Stimulated activated CD4-positive, alpha-beta T cell treated with anti-CD3 and anti-CD28 coated beads, Interleukin-15, amount 100 ng/mL, for 48 hours (primary cell): ENCODE measurements at places on chromosomes 2 and 18.

DNA sequence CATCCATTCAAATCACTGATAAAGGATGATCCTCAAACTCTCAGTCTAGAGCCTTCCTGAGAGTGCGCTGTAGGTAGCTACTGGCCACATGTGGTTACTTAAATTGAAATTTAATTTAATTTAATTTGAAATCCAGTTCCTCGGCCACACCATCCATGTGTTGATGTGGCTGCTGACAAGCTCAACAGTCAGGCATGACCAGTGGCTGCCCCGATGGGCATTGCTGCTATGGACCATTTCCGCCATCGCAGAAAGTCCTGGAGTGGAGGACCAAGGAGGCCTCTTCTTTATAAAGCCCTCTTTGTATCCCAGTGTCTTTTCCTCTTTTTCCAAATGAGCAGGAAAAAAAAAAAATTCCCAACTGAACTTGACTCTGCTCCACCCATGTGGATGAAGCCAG is 100.6 kb downstream of the HDAC4 start:
- DNase-seq: no peak

DNA sequence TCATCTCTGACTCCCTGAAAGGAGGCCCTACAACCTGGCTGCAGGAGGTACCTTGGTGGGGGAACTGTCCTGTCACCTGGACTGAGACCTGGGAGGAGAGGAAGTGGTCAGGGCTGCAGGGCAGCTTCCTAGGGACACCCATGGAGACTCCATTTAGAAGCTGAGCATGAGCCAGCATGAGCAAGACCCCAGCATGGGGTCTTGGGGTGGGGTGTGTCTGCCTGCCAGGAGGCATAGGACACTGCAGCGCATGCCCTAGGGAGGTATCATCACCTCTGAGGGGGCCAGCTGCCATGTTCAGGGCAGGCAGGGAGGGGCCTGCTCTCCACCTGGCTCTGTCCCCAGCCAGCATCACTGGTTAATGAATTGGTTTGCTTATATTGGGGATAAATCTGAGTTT is 249.7 kb downstream of the CELF4 start:
- no peak for DNase-seq

DNA sequence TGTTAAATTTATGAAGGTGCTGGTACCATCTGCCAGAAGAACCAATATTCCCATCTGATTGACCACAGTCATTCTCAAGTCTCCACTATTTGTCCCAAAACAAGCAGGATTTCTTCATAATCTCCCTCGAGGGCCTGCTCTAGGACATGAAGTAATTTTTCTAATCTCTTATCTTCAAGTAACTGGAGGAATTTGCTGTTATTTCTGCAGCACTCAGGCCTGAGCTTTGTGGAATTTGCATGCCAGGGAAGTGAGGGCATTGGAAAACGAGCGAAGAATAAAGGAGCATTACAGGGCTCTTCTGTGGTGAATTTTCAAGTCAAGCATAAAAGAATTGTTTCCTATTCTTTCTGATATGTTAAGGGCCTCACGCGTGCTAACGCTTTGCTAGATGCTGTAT is 161.2 kb upstream of the EPAS1 start:
- DNase-seq: no peak

DNA sequence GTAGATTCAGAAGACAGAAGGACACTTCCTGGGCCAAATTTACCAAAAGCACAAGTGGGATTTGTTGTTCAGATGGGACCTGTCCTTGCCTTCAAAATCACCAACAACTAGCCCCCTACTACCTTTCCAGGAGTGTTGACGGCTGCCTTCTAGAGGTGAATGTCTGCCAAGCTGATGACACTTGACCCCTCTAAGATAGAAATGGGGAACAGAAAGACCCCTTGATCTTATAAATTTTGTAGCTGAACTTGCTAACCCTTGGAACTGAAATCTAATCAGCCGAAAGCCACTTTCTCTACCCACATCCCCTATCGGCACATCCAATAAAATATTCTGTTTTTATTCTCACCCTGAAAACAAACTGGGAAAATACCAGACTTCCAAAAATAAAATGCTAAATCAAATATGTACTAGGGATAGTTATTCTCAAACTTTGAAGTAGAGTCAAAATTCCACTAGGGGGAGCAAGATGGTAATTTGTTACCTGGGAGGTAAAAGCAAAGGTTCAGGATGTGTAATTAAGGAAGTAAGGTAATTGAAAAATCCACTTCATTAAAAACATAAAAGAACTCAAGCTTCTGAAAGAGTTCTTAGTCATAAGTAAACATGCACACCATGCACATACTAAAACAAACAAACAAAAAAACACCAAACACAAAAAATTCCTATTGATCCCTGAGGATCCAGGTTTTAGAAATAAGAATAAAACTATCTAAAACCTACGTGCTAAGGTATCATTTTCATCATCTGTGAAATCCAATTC is 119.2 kb downstream of the ANKRD44 start:
- no peak for DNase-seq

DNA sequence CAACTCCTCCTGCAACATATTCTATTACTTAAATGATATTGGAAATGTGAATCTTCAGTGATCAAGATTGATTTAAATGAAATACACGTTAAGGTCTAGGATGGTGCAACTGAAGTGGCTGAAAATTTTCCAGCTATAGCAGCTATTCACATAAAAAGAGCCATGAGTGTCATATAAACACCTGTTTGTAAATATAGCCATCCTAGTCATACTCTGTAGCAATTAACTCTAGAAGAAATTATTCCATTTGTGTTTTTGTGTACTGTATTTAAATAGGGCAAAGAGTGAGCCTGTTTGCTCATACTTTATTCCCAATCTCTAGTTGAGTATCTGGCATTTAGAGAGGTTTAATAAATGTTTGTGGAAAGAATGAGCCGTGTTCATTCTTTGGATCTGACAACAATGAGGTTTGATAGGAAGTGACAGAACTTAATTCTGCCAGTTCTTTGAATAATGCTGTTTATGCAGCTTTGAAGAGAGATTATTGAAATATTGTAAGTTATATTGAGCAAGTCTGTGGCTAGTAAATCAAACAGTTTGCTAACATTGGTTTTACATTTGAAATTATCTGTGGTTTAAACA is 49.7 kb downstream of the BABAM2 start:
- no peak for DNase-seq

GRCh38 chr2:50838316-50838715 is 193.6 kb downstream of the NRXN1 start:
- DNase-seq: no peak

GRCh38 chr2:38529208-38529607 is 73.5 kb downstream of the HNRNPLL start:
- DNase-seq: no peak
